HuH-7 (cell line): ENCODE measurements at places on chromosomes 3 and 15.
A peak's percentile ranks its signal among the peaks of the same experiment; 100 is the strongest.

GRCh38 chr15:70480196-70480856 is 283.0 kb downstream of the UACA start:
- DNase-seq, result no peak

GRCh38 chr15:46471096-46471495 is 836.3 kb downstream of the SQOR start:
- DNase-seq, result no peak

DNA sequence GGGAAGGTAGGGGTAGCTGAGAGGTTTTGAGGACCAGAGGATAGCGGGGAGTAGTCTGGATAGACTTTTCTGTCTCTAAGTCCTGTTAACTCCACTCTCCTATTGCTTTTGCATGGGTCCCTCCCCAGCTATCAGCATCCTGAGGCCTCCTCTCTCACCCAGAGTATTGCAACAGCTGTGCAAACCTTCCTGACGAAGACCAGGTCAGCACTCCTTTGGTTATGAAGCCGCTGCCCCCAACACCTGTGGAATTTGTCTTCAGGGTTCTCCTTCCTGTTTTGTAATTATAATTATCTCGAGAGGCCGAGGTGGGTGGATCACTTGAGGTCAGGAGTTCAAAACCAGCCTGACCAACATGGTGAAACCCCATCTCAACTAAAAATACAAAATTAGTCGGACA is 24.8 kb downstream of the TYRO3 start:
- DNase-seq, result peak; percentile 43

GRCh38 chr3:57659806-57660439 is 33.0 kb downstream of the DENND6A start:
- DNase-seq, result no peak

DNA sequence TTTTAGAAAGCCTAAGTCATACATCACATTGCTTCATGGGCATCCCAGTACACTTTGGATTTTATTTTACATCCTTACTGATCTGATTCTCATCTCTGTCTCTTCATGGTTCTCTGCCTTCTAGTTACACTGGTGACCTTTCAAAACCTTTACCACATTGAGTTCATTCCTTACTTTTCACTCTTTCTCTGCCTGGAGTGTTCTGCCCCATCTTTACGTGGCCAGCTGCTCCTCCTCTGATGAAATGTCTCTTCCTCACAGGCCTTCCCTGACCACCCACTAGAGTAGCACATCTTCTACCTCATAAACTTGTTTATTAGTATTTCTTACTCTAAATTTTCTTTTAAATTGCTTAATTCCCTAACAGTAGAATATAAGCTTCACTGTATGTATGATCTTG is 17.7 kb downstream of the CTNNB1 start:
- DNase-seq, result no peak

GRCh38 chr3:24352893-24353553 is 141.6 kb downstream of the THRB start:
- DNase-seq, result no peak

DNA sequence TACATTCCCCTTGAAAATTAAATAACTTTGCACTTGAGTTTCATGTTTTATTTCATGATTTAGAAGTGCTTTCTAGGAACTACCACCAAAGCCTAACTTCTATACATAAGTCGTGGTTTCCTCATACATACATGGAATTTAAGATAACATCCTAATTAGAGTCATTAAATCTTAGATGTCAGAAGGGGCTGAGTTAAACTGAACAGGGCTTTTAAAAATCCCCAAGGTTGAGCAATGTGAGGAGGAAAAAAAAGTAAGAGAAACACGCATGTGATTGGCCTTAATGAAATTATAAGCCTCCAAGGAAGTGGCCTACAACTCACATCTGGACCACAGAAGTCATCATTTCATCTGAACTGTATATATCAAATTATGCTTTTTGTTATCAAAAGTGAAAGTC is 303.1 kb upstream of the SEMA6D start:
- no peak for DNase-seq

DNA sequence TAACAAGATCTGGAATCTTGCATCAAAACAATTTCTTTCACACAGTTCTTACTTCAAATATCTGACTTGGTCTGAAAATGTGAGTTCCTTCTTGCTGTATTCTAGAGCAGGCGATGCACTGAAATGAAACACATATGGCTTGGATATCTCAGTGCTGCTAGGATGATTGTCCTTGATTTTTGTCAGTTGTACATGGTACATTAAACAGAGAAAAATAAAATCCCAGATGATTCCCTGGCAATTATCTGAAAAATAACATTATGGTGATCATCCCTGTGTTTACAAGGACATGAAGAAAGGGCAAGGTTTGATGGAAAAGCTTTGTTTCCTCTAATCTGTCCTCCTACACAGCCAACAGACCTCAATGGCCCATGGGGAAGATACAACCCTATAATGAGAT is 10.6 kb downstream of the LMCD1 start:
- no peak for DNase-seq

DNA sequence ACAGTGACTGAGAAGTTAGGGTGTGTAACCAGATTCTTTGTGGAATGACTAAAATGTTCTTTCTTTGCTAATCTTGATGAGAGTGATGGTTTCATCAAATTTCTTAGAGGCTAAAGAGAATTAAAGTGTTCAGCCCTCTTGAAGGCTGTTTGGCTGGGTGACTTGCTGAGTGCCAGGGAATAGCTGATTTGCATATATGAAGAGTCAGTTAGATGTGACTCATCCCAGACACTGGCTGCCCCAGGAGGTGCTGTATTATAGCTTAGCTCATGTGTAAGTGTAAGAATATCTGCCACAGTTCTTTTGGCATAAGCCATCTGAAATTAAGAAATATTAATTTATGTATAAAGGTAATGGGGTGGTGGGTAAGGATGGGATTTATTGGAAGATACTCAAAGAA is 535.1 kb downstream of the NLGN1 start:
- no peak for DNase-seq

- no peak for DNase-seq
Observed at GRCh38 chr3:38368238-38368637, 21.7 kb downstream of the XYLB start.

DNA sequence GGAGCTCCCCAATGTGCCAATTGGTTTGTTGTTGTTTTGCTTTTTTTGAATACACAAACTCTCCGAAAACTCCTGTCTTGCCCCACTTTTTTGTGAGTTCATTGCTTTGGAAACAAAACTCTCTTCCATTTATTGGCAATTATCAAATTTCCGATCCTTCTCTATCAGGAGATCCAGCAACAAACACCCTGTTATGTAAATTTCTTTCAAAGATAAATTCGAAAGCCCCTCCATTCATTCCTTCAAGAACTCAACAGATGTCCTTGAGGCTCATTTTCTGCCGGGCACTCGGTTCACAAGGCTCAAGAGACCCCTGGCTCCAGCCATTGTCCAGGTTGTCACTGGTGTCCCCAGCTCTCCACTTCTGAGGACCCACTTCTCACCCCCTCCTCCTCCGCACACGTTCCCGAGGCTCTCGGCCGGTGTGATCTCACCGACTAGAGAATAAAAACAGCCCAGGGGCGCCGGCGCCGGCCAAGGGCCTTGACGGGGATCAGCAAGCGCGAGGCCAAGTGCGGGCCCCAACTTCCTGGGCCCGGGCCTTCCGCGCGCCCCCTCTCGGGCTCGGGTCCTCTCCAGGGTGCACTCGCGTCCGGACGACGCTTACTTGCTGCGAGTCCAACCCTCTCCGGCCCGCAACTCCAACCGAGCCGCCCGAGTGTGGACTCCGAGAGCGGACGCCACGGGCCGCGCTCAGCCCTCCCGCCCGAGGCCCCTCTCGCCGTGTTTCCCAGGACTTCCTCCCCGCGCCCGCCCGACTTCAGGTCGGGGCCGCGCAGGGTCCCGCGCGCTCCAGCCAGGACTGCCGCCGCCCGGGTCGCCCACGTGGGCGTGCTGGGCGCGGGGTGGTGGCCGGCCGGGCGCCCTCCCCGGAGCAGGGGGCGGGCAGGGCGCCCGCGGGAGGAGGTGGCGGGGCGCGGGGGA is 533 bp upstream of the SMAD3 start:
- no peak for DNase-seq

DNA sequence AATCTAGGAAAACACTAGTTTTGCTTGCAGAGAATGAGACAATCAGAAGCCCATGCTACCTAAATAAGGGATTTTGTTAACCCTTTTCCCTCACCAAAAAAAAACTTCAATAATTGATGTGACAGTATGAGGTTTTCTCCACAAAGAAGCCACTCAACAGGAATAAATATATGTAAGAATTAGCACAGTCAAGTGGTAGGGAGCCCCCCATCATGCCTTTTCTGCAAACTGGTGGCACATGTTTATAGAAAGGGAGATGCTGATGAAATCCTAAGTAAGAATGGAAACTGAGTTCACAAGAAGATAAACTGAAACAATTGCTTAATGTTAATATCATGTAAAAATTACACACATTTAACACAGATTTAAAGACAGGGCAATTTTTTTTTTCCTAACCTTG is 51.0 kb downstream of the PHC3 start:
- DNase-seq, result no peak

- no peak for DNase-seq
Observed at GRCh38 chr3:19877656-19878055, 56.4 kb downstream of the EFHB start.

- no peak for DNase-seq
Observed at GRCh38 chr15:45168751-45169551, 18.8 kb downstream of the SHF start.
